ENCODE measurements at places on chromosomes 1 and 21.
A peak's percentile ranks its signal among the peaks of the same experiment; 100 is the strongest.

DNA sequence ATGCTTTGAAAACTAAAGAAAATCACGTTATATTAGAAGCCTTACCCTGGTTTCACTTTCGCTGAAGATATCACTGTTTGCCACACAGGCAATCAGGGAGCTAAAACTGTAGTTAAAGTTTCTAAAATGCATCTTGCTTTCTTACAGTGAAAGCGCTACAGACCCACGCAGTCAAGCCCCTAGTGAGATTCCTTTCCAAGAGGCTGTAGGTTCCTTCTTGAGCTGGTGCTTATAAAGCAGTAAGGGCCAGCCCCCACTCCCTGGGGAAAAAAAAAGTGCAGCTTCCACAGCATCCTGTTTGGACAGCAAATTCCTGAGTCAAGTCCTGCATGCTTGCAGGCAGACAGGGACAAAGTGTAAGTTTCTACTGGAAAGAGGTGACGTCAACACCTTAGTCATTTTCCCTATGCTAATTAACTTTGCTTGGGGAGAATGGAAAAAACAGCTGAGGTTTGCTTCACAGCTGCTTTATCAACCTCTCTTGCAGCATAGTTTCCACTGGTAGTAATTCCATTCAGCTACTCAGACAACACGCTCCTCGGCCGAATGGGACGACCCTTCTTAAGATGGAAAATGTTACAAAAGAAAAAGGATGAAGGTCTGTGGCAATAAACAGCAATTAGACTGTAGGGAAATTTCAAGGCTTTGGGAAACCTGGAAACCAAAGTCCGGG lies 14.7 kb upstream of the KCNE1 start:
- peak; percentile 100 for DNase-seq

DNA sequence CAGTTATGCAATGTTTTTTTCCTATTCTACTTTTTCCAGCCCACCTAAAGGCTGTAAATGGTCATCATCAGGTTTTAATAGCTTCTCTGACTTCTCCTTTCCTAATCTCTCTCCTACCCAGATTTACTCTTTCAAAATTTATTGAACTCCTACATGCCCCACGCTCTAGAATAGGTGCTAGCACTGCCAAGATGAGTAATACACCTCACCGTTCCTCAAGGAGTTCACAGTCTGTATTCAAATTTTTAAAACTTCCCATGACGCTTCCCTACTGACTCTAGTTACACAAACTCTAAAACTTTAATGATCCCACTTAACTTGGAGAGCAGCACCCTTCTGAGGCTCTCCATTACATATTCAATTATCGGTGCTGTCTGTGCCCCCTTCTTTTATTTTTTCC lies 51.6 kb downstream of the ALG14 start:
- no peak for DNase-seq

GRCh38 chr1:11056504-11056903 lies 3.3 kb downstream of the SRM start:
- no peak for DNase-seq

DNA sequence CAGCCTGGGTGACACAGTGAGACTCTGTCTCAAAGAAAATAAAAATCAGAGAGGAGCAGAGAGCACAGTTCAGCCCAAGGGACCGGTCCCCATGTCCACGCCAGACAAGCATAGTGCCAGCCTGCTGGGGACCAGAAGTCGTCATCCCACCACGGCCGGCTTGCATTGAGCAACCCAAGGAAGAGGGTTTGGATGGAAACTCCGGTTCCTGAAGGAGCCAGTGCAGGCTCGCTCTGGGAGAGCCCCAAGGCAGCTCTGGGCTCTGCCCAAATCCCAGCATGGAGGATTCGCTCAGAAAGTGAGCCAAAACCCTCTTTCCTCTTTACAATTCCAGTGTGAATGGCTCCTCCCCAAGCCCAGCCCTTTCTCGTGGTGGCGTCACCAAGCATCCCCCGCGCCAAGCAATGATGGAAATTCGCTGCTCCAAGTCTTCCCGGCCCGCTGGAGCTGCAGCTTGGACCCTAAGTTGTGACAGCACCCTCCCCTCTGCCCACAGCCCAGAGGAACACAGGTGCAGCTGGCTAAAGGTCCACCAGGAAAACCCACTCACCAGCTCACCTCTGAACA lies 64.1 kb upstream of the SLC25A33 start:
- DNase-seq: peak; percentile 14

DNA sequence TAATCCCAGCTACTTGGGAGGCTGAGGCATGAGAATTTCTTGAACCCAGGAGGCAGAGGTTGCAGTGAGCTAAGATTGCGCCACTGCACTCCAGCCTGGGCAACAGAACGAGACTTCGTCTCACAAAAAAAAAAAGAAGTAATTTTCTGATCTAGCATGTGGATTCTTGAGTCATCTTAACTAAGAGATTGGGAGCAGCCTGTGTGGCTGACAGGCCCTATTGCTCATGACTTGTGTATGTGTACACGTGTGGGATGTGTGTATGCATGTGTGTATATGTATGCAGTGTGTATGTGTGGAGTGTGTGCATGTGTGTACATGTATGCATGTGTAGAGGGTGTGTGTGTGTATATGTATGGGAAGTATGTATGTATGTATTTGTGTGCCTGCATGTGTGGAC lies 29.5 kb downstream of the DOP1B start:
- no peak for DNase-seq

GRCh38 chr1:56357927-56358690 lies 221.3 kb downstream of the PLPP3 start:
- DNase-seq: no peak

DNA sequence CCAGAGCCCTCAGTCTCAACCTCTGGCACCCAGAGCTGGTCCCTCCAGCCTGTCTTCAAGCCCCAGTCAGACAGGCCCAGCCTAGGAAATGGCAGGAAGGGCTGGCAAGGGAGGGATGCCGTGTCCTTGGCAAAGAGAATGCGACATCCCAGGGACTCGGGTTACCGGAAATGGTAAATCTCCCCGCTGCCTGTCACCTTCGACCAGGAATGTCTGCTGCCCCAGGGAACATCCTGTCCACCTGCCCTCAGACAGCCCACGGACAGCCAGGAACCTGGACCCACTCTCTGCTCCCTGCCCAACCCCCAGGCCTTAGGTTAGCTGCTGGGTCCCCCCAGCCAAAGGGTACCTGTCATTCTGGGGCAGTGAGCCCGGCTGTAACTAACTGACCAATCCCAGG lies 23.9 kb downstream of the HSPG2 start:
- DNase-seq: no peak

- DNase-seq: no peak
These were observed 57.5 kb downstream of the KIF26B start for GRCh38 chr1:245212221-245212710.

DNA sequence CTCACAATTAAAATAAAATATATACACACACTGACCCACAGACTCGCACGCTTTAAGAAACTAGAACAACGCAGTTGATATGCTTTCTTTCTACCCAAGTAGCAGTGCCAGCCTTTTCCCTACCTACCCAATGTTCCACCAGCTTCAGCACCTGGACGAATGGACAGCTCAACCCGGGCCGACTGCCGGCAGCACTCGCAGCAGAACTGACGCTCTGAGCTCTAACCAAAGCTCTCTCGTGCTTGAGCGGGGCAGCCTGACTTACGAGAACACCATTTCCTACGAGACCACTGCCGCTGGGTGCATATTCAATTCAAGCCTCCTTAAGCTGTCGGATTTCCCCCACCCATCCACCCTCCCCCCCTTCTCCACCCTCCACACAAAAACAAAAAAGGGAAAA lies 127.4 kb upstream of the DPYD start:
- peak; percentile 80 for DNase-seq

DNA sequence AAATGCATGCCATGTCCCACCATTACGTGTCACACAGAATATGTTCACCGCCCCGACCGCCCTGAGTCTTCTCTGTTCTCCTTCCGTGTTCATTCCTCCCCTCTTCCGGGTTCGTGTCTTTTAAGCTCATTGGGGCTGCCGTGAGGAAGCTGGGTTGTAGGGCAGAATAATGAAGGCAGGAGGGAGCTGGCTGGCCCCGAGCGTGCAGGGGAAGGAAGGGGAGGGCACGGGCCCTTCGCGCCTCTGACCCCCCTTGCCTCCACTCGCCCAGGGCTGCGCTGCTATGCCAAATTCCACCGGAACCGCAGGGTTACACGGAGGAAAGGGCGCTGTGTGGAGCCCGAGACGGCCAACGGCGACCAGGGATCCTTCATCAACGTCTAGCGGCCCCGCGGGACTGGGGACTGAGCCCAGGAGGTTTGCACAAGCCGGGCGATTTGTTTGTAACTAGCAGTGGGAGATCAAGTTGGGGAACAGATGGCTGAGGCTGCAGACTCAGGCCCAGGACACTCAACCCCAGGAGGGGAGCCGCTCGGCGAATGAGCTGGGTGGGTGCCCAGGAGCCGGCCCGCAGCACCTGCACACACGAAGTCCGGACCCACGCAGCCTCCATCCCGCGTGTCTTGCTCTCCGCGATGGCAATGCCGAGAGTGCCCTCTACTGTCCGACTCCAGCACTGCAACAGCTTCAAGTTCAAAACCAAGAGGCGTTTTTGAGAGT lies 16.5 kb upstream of the AGTRAP start:
- DNase-seq: peak; percentile 59

DNA sequence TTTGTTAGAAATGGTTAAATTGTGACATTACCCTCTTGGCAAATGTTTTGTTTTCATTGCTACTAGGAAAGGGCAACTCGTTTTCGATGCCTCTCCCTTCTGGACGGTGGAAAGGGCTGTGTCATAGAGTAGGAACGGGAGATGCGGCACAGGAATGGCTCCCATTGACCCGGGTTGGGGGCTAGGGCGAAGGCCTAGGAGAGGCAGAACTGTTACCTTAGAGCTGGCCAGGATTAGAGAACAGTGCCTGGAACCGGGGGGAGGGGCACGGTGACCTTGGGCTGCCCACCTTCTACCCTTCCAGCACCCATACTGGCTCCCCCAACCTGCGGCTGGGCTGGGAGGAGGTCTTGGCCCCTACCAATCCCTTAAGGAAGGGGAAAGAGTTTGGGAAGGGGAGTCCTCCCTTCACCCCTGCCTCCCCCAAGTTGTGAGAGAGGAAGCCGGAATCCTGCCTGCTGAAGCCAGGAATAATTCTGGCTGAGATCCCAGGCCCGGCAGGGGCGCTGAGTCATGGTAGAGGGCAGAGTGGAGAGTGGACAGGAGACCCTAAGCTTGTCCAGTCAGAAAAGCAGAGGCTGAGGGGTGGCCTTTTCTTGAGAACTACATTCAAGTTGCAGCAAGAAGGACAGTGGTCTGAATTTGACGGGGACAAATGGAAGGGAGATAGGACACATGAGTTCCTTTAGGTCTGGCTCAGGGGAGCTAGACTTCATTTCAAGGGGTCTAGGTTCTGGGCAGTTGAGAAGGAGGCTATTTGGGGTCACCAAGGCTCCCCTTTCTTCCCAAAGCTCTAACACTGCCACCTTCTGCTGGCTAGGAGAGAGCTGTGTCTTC lies 8.2 kb downstream of the LMNA start:
- DNase-seq: peak; percentile 90

GRCh38 chr21:35329940-35330660 lies 281.0 kb upstream of the RUNX1 start:
- DNase-seq: peak; percentile 57

DNA sequence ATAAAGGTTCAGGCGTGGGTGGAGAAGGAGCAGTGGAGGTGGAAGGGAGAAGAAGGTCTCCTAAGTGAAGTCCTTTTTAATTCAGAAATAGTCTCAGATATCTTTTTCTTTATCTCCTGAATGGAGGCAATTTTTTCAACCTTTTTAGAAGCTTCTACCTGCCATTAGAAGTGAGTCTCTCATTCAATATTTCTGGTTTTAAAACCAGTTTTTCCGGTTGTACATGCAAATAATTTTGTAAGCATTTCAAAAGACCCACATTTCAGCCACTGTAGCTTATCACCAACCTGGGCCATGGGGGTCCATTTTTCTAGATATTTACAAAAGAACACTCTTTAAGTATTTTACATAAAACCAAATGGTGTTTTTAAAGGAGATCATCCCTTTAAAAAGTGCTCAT lies 1280.2 kb downstream of the NCAM2 start:
- no peak for DNase-seq

- peak; percentile 86 for DNase-seq
These were observed 9.8 kb downstream of the COL8A2 start for GRCh38 chr1:36115200-36115669.

DNA sequence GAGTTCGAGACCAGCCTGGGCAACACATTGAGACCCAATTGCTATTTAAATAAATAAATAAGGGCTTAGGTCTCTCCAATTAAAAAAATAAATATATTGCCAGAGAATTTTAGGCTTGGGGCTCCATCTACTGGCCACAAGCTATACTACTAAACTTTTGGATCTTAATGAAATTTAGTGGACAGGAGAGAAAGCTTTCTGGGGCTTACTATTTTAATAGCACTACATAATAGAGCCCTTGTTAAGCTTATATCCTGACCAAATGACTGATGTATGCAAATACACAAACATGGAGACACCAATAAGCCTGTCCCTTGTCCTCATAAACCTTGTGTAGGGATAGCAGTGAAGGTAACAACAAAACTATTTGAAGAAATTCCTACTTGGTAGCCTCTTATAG lies 18.4 kb downstream of the CCT3 start:
- DNase-seq: no peak

- DNase-seq: no peak
These were observed 40.5 kb downstream of the UBE2G2 start for GRCh38 chr21:44761011-44761729.

Data from fibroblast of gingiva (primary cell).